ENCODE measurements at places on chromosomes 11 and 22. TPM values are rescaled to one million over a fixed set of nuclear protein-coding genes. Genes with fewer than 3 reads are reported as not detected.

- no peak for DNase-seq
Observed at GRCh38 chr11:75240311-75241035, at the start of gene TPBGL. Gene TPBGL (plus strand): TSS chr11:75240774. CDS start chr11:75241050, 276 bp downstream.

- no peak for DNase-seq
Observed at GRCh38 chr22:29690476-29690875, 29.3 kb upstream of the CABP7 start.

- DNase-seq: no peak
Observed at GRCh38 chr11:116695657-116696254, 77.0 kb downstream of the BUD13 start.

- no peak for DNase-seq
Observed at GRCh38 chr11:19050281-19050680, 10.2 kb downstream of the MRGPRX2 start.

Gene CYTH4
- 11.6 TPM for total RNA-seq

Gene IL18
- 5.8 TPM for total RNA-seq
